ENCODE measurements at places on chromosomes 5 and 9.

DNA sequence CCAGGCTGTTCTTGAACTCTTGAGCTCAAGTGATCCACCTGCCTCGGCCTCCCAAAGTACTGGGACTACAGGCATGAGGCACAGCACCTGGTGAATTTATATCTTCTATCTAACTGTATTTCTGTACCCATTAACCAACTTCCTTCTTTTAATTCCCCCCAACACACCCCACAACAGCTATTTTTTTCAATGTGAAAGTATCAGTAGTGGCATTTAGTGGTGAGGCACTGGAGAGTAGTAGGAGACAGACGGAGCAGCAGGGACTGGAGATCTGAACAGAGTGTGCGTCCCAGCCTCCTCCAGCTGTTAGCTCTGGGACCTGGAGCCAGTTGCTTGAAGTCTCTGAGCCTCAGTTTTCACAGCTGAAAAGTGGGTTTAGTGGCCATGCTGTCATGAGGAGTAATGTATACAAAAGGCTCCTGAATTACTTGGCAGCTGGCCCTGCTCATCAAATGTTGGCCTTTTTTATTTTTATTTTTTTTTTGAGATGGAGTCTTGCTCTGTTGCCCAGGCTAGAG lies 11.0 kb upstream of the EEIG1 start:
- no peak for DNase-seq

- DNase-seq = no peak
These were observed 70.3 kb upstream of the BASP1 start for GRCh38 chr5:17147170-17147569.

DNA sequence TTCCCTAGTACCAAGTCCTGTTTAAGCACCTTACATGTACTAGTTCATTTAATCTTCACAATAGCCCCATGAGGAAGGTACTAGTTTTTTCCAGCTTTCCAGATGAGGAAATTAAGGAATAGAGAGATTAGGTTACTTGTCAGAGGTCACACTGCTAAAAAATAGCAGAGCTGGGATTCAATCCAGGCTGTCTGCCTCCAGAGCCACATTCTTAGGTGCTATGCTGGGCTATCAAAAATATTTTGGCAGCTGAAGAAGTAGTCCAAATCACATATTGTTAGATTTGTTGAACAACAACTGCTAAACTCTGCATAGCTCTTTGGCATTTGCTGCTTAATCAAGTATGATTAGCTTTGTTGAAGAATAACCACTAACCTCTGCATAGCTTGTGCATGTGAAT lies 591.5 kb upstream of the KLF4 start:
- peak; percentile 65 for DNase-seq

- no peak for DNase-seq
These were observed 335.9 kb downstream of the SEMA5A start for GRCh38 chr5:9209846-9210492.

DNA sequence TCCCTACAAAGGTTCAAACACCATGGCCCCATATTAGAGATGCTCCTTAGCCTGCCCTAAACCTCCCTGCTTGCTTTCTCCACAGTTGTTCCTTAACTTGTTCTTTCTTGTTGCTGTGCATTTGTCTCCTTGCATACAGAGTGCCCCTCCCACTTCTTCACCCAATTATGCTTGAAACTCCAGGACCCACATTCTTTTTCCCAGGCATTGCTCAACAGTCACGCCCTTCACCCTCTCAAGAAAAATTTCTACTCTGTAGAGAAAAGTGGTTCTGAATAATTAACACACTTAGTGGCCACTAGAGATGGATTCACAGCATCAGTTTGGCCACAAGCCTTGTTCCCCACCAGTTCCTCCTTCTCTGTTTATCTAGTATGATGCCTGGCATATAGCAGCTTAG lies 57.7 kb downstream of the NREP start:
- no peak for DNase-seq
